ENCODE measurements at places on chromosomes 3 and 15.

DNA sequence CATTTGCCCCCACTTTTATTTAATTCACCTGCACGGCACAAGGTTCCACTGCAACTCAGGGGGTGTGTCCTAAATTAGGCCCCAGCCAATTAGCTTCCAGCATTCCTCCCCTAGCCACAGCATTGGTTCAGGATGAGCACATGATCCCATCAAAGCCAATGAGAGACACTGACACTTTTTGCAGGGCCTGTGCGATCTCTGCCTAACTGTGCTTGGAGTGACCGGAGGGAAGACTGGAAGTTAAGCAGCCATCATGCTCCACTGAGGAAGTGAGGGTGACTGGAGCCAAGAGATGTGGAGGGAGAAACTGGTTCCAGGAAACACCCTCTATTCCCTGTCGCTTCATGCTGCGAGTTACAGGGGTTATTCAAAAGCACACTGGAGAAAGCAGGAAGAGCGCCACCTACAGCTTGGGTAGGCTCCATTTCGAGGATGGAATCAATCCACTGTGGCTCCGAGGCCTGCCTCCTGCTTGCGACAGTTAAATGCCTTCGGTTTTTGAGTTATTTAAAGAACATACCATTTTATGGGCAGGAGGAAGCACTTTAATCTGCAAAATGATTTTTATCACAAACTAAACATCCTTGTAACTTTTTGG, 122.2 kb upstream of the WNT5A start:
- DNase-seq: no peak

- no peak for DNase-seq
Measured at GRCh38 chr3:20128358-20128757, 57.6 kb downstream of the SGO1 start.

GRCh38 chr3:50251220-50251619, 15.2 kb downstream of the GNAI2 start:
- DNase-seq: no peak

GRCh38 chr15:92429378-92430068, 35.8 kb downstream of the ST8SIA2 start:
- no peak for DNase-seq

GRCh38 chr3:150377601-150378300, 30.3 kb upstream of the TSC22D2 start:
- no peak for DNase-seq

GRCh38 chr15:57614241-57614640, 22.5 kb downstream of the MYZAP start:
- DNase-seq: no peak

- no peak for DNase-seq
Measured at GRCh38 chr3:40930131-40930538, 269.2 kb upstream of the CTNNB1 start.

- no peak for DNase-seq
Measured at GRCh38 chr3:114092151-114093015, 35.8 kb downstream of the QTRT2 start.

DNA sequence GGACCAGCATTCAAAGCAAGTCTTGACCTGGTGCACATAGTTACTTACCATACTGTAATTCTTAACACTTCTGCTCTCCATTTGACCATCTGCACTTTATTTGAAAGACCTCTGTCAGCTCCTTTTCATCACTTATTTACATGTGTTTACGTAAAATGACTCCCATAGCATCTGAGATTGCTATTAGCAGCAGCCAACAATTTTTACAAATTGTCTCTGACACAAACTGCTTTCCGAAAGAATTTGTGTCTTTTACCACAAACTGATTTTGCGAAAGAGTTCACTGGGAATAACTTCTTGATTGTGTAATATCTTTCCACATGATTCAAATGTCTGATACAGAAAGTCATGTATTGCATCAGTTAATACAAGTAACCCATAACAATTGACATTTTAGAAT, 144.1 kb upstream of the PEX5L start:
- no peak for DNase-seq

GRCh38 chr3:50978991-50979667, 304.4 kb downstream of the DOCK3 start:
- no peak for DNase-seq

All from T-helper 17 cell (primary cell).